ENCODE measurements at places on chromosomes 4 and X.

- no peak for DNase-seq
Observed at GRCh38 chr4:163110442-163110841, 56.2 kb downstream of the NAF1 start.

GRCh38 chrX:66914080-66914479 is 275.2 kb upstream of the EDA2R start:
- no peak for DNase-seq

DNA sequence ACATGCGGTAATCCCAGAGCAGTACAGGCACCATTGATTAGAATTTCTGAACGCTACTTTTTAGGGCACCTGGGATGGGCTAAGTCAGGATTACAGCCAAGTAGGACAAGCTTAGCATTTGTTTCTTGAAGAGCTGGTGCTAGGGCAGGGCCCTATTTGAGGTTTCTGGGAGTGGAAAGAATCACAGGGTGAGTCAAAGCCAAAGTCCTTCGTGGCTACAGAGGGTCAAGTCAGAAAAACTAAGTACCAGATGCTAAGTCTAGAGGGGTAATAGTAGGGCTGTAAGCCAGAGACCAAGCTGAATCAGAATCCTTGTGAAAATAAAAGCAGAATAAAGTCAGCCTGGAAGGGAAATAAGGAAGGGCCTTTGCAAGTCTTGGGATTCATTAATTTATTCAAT is 448.6 kb downstream of the ZIC3 start:
- DNase-seq: no peak

GRCh38 chr4:39933671-39934590 is 43.8 kb downstream of the PDS5A start:
- DNase-seq: no peak

- DNase-seq: no peak
Observed at GRCh38 chrX:77960567-77960966, 8.9 kb downstream of the PGAM4 start.

- DNase-seq: no peak
Observed at GRCh38 chr4:10082459-10083272, 33.9 kb downstream of the WDR1 start.

DNA sequence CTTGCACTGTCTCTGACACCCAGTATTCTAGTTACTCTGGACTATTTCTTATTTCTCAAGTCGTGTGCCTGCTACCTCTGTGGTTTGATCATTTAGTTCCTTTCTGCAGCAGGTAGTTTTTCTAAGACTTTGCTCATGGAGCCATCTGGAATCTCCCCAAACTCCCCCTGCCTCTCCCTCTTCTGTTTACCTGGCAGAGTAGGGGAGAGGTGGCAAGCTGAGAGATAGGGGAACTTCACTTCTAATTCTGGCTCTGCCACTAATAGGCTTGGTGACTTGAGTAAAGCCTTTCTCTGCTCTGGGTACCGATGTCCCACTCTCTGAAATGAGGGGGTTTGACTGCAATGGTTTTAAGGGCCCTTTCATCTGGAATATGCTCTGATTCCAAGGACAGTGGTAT is 141.3 kb downstream of the CPEB2 start:
- no peak for DNase-seq

DNA sequence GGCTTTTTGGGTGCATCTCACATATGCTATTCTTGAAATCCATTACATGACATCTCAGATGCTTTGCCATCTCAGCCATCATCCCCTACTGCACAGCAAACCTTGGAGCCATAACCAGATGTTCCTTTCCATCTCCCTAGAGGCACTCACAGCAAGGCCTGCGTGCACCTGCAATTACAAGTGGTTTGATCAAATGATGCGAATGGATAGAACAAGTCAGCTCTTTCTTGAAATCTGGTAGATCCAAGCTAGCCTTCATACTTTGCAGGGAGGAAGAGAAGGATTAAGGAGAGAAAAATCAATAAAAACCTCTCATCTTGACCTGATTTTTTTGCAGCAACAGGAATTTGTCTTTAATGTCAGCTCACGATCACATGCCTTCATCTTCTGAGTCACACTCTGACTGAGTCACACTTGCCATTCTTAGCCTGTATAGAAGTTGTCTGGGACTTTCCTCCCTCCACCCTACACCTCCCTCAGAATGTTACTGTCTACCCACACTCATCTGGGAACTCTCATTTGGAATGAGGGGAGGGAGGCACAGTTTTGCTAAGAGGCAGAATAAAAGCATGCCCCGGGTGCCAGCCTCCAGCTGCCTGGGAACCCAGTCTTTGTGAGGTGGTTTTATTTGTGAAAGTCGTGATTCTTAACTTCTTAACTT is 11.9 kb upstream of the TRIML1 start:
- no peak for DNase-seq

GRCh38 chr4:152417673-152418072 is 118.2 kb downstream of the FBXW7 start:
- DNase-seq: no peak

- DNase-seq: peak; percentile 43
Observed at GRCh38 chrX:137428221-137428661, 137.7 kb upstream of the ZIC3 start.

DNA sequence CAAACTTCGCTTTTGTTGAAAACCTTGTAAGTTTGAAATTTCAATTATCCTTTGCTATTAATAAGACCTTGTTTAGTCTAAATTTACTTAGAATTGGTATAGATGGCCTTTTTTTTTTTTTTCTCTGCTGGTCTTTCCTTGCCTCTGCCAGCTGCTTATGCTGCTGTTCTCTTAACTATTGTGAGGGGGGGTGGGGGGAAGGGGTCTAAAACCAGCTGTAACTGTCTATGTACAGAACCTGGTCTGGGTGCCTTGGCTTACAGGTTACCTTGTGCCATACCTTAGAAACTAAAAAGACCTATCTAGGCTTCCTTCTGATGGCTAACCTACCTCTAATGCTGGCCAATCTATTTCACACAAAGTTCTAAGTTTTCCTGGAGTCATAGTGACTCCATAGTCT is 1.0 kb downstream of the UGT2B17 start:
- DNase-seq: no peak

DNA sequence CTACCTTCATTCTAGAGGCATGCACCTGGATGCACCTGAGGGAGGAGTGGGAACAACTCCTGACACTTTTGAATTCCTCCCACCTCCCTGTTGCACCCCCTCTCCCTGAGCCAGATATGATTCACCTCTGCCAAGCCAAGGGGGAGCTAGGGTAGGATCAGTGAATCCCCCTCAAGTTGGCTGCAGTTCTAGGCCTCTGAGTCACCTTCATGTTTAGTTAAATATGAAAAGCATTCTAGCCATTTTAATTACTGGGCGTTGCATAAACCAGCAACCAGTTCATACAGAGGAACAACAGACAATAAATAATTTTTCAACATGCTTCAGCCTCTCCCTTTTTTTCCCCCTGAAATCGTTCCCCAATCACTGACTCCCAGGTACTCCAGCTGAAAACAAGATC is 1440.2 kb downstream of the ADGRL3 start:
- DNase-seq: no peak

GRCh38 chrX:6777238-6778002 is 242.5 kb upstream of the VCX3A start:
- DNase-seq: no peak

GRCh38 chr4:188971125-188971524 is 831.9 kb downstream of the TRIML1 start:
- DNase-seq: no peak

GRCh38 chr4:167234316-167234881 is at the start of gene SPOCK3:
Gene SPOCK3 (minus strand): TSS chr4:167234494.
- peak; percentile 32 for DNase-seq

GRCh38 chrX:13985697-13986435 is 43.8 kb downstream of the GEMIN8 start:
- peak; percentile 39 for DNase-seq

DNA sequence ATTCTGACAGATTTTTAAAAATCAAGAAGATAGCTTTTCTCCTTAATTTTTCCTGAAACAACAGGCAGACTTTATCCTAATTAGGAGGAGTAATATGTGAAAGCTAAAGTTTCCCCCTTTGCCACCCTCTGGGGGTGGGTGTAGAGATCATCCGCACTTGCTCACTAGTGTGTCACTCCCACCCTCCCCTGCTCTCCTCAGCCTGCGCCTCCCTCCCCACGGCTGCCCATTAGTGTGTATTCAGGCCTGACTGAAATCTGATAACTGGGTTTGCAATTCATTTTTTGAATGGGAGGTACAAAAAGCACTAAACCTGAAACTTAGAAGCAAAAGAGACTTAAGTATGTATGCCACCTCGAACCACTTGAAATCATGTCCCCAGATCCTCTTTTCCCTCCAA is 110.4 kb upstream of the TRIM2 start:
- DNase-seq: no peak

DNA sequence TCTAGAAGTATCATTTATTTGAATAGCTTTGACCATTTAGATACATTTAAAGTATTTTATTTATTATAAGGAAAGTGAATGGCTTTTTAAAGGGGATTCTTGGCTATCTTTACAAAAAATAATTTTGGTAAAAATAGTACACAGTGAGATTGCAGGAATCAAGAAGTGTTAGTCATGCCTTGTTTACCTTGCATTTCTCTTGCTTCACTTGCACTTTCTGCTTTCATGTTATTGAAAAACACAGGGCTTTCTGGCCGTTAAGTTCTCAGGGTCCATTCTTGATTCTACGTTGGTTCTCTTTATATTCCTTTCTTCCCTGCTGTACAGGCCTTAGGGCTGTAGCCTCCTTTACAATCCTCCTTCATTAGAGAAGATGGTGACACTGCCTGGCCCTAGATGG is 21.8 kb upstream of the SEC24D start:
- DNase-seq: no peak

- DNase-seq: peak; percentile 36
Observed at GRCh38 chr4:147732518-147733235, 789 bp downstream of the ARHGAP10 start.

DNA sequence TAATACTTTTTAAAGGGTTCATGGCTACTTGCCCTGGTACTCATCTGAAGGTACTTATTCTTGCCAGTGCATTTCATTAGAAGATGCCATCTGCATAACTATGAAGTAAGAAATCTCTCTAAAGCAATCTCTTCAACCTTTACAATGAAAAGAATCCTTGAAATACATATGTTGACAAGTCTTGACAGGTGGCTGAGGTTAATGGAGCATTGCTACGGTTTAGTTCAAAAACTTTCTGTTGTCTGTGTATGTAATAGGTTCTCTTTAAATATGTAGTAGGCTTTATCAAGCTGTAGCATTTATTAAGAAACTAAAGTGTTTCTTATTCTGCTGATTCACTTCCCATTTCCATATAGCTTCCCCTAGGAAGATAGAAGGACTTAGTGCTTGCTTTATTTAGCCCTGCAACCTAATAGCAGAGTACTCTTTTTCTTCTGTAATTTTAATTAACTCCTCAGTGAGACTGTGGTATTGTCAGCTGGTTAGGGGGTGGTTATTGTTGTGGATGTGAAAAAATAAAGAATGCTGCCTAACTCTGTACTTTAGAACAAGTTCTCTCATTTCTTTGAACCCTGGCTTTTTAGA is 39.3 kb downstream of the SLAIN2 start:
- no peak for DNase-seq

DNA sequence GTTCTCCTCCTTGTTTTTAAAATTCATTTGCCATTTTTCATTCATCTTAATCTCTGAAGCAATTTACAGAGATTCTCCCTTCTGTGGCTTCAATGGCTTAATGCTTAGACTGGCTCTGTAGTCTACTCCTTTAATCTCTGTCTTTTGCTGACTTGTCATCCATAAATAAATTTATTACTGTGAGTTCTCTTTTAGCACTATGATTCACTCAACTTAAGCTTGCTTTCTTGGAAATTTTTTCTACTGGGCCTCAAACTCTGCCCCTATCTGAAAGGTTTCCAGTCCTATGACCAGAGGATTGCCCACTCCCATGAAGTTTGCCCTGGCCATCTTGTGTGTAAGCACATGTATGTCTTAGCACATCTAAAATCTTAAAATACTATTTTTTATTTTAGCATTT is 251.1 kb downstream of the DCLK2 start:
- no peak for DNase-seq

- DNase-seq: no peak
Observed at GRCh38 chrX:119121341-119121740, 6.3 kb downstream of the KIAA1210 start.

- no peak for DNase-seq
Observed at GRCh38 chr4:141102367-141102766, 30.9 kb downstream of the RNF150 start.

- no peak for DNase-seq
Observed at GRCh38 chrX:39550795-39551361, 546.9 kb downstream of the BCOR start.

GRCh38 chr4:43778187-43778915 is 670.3 kb downstream of the KCTD8 start:
- DNase-seq: no peak

DNA sequence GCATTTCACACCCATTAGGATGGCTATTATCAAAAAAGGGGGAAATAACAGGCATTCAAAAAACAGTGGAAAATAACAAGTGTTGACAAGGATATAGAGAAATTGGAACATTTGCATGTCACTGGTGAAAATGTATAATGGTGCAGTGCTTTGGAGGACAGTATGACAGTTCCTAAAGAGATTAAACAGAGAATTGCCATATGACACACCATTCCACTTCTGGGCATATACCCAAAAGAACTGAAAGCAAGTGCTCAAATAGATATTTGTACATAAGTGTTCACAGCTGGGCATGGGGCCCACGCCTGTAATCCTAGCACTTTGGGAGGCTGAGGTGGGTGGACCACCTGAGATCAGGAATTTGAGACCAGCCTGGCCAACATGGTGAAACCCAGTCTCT is 348.1 kb downstream of the NR3C2 start:
- DNase-seq: no peak

DNA sequence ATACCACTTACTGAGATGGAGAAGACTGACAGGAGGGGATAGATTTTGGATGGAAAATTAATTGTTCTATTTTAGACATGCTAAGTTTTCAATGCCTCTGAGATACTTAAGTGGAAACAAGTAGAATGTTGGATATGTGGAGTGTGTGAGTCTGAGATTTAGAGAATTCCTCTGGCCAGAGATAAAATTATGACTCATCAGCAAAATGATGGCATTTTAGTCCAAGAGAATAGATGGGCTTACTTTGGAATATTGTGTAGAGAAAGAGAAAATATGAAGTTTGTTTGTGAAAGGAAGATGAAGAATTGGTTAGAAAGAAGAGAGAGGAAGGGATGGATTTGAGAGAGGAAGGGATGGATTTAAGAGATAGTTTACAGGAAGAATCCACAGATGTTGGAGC is 108.6 kb upstream of the PPP1R2C start:
- DNase-seq: no peak

- peak; percentile 39 for DNase-seq
Observed at GRCh38 chr4:122542411-122543236, 78.2 kb downstream of the IL21 start.

- no peak for DNase-seq
Observed at GRCh38 chr4:105458001-105458400, 15.9 kb downstream of the PPA2 start.

DNA sequence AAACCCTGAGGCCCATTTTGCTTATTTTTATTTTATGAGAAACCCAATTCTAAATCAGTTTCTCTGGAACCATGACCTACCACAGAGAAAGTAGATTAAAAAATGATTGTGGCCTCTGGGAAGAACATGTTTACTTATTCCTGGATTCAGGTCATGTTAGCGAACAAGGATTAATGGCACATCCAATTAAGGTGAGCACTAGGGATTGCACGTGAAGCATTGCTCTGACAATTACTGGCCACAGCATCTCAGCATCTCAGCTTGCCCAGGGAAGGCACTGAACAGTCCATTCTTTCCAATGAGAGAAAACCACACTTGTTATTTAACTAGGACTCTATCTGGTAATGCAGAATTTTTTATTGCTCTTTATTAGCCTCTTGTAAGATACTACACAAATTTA is 119.8 kb downstream of the ZNF330 start:
- DNase-seq: no peak

GRCh38 chr4:8540072-8540471 is 40.1 kb upstream of the GPR78 start:
- no peak for DNase-seq

Measured in GM13977 (cell line).